ENCODE measurements at places on chromosomes 6 and 20.

DNA sequence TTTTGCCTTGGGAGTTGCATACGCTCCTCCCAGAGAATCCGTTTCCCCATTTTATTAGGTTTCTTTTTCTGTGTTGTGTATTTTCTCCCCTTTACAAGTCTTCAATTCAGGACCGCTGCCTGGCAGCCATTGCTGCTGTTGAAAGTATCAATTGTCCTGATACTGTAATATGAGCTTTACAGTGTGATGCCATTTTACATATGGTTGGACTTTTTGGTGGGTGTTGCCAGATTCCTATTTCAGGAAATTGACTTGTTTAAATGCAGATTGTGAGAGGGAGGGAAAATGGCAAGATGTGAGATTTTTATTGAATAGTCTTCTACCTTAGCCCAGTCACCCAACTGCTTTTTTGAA lies 1.2 kb downstream of the PANK2 start:
- DNase-seq: no peak

GRCh38 chr20:35303735-35304491 lies 11.7 kb upstream of the FAM83C start:
- peak; percentile 86 for DNase-seq

DNA sequence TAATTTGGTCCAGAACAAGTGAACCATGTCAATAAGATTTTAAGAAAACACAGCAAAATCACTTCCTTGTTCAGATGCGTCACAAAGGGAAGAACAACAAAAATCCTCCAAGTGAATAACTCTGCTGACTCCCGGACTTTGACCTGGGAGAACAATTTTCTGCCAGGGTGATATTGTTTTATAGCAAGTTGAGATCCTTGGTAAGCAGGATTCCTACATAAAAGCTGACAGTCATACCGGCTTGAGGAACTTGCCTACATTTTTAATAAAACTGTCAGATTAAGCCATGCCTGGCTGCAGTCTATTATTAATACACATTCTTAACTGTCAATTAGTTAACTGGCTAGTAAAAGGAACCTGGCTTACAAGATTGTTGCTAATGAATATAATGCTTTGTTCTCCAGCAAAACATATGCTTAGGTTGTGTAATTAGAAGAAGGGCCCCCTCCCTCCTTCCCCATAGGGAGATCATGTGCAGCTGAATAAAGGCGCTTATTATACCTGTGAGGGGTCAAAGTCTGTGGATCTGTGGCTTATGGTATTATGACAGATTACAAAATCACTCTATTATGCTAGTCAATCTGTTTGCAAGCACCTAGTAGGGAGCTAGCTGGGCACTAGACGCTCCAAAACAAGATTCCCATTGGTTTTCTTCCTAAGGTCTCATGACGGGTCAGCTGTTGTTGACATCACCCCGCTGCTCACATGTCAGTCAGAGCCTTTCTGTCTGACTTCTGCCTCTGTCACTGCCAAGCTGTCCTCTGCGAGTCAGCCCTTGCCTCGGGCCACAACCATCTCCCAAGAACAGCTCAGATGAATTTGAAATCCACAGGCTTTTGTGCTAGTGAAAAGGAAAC lies 44.6 kb upstream of the SEC63 start:
- no peak for DNase-seq

GRCh38 chr6:144478483-144478882 lies 193.3 kb downstream of the UTRN start:
- DNase-seq: no peak

DNA sequence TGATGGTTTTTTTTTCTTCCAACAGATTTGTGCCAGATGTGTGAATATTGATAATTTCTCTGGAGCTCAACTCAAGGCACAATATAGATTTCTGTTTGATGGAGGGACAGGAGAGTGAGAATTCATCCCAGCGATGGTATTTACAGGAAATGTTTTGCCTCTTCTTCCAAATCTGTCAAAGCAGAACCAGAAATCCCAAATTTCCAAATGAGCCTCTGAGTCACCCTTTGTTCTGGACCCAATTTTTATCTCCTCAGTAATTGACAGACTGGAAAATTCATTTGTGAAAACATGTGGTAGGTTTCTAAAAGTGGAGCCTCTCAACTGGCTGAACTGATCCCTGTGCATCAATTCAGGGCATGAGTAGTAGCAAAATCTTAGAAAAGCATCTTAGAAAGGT lies 223.2 kb upstream of the TSHZ2 start:
- DNase-seq: no peak

GRCh38 chr6:45378334-45378926 lies 696 bp upstream of the SUPT3H start:
- DNase-seq: peak; percentile 29

- DNase-seq: no peak
These were observed at the start of gene SLC2A10 for GRCh38 chr20:46709459-46710152. Gene SLC2A10, plus strand, starts transcription at chr20:46709649. Its CDS starts 88 bp downstream, at chr20:46709737.
